ENCODE measurements at places on chromosomes 2 and 18. TPM values are rescaled to one million over a fixed set of nuclear protein-coding genes. Genes with fewer than 3 reads are reported as not detected.

Gene PROM2
- polyA plus RNA-seq, result 1.7 TPM

Gene ZNF236
- 3.8 TPM for polyA plus RNA-seq

Gene PLGLB1
- 1.0 TPM for polyA plus RNA-seq

Gene AGXT
- 1.1 TPM for polyA plus RNA-seq

Gene ANKRD30BL
- not detected for polyA plus RNA-seq

Gene ITPRID2
- 14.7 TPM for polyA plus RNA-seq

DNA sequence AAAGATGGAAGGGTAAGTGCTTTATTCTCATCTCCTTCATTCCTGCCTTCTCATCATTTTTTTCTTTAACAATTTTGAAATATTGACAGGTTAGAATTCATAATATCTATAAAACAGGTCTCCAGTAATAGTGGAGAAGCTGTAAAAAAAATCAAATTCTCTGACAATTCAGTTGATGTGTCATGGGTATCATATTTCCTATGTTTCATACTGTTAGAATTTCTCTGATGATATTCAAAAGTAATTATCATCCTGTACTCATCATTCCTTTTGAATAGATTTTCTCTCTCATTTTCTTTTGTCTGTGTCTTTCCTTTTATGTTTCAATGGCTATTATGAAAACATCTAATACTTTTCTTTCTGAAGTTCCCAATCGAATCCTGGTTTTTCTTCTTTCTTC, 97.7 kb downstream of the CPS1 start:
- no peak for DNase-seq

- DNase-seq, result peak; percentile 77
These were observed 400.1 kb downstream of the CCDC85A start for GRCh38 chr2:56583796-56584315.

GRCh38 chr2:48129293-48129950, 223.1 kb upstream of the FBXO11 start:
- DNase-seq, result no peak

DNA sequence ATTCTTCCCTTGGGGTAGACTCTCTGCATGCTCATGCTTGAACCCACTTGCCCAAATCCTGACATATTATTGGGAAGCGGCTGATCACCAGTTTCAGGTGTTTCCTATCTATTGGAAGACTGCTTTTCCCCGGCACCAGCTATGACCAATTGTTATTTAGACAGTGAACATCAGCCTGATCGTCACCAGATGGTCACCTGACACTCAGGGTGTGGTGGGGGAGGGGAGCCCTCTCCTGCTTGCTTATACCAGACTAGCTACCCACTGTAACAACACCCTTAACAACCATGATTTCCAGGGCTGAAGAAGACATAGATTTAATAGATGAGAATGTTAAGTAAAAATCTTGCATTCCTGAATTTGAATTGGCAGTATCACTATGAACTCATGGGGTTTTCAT, 44.3 kb downstream of the RBM43 start:
- no peak for DNase-seq

GRCh38 chr2:64943387-64944150, 45.6 kb upstream of the SLC1A4 start:
- peak; percentile 82 for DNase-seq

DNA sequence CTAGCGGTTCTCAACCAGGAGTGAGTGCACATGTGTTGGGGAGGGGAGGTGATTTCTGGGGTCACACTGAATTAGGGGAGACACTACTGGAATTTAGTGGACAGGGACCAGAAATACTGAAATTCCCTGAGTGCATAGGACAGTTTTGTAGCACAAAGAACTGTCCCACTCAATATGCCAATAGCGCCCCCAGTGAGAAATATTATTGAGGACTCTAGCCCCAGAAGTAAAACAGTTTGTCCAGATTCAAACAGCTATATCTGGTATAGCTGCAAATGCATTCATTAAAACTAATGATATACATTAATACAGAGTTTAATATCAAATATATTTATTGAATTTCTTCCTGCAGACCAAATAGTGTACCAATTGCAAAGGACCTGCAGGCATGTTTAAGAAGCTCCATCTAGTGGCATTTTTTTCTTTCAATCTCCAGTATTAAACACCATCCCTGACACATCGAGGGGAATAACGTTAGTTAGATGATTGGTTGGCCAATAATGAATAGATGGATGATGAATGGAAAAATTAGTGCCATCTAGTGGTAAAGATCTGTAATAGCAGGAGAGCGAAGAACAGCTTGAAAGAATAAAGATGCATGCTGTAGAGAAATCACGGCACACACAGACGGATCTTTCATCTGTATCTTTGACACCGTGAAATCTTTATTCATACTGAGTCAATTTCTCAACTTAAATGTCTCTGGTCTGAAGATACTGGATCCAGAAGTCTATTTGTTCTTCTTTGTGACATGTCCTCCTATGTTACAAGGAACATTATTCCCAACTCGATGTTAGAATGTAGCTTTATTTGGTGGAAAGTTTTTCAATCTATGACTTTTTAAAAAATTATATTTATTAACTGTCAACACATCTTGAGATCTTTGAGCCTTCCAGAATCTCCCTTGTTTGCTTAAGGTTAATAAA, 62.5 kb downstream of the DHRS9 start:
- DNase-seq, result peak; percentile 67

DNA sequence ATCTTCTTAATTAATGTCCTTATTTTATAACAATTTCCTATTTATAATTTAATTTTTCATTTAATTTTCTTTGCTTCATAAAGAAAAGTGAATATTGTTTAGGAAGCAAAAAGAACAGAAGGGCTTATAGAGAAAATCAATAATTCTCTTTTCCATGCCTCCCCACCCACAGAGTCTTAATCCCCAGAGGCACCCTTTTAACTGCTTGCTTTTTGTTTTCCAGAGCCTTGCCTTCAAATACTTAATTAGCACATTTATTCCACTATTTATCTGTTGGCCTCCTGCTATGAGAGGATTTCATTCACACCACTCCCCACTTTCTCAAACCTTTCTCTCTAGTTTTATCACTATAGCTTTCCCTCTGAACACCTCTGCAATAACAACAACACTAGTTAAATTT, 373.6 kb downstream of the MBD2 start:
- DNase-seq, result no peak

DNA sequence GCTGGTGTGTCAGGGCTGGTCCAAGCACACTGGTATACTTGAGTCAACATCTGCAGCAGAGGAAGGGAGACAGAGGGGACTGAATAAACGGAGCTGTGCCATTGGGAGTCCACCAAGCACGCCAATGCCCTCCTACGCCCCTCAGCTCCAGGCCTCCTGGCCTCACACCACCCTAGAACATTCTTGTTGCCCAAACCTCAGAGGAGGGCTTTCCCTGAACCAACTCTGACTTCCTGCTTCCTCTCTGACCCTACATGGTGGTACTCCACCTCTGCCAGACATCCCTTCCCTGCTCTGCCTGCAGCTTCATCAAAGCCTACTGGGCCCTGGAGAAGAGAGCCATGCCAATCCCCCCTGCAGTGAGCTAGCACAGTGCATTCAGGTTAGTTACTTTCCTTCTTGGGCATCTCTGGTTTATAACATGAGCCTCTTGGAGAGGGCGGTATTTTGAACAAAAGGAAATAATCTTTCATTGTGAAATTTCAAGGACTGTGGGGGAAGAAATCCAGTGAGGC, 54.4 kb downstream of the ZBTB7C start:
- DNase-seq, result no peak

DNA sequence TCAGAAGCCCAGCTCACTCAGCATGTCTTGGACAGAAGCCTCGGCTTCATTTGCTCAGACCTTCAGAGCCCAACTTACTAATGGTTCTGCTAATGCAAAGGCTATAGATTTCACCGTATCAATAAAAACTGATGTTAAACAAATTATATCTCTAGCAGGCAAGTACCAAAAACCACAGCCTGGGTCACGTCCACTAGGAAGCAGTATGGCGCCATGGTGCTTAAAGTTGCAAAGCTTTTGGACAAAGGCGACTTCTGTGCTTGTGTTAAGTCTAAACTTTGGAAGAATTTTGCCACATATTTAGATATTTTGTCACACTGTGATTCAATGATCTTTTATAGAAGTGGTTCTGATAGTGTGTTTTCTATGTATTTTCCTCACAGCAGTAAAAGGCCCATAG, 276.8 kb upstream of the PARD3B start:
- no peak for DNase-seq

- peak; percentile 88 for DNase-seq
These were observed 533.8 kb downstream of the TMEM182 start for GRCh38 chr2:103295591-103295990.

GRCh38 chr18:79753391-79753851, 44.3 kb upstream of the KCNG2 start:
- no peak for DNase-seq

- DNase-seq, result peak; percentile 65
These were observed 2.0 kb downstream of the PHLPP1 start for GRCh38 chr18:62717169-62717924.

- DNase-seq, result no peak
These were observed 47.7 kb upstream of the WDR75 start for GRCh38 chr2:189393440-189394111.

GRCh38 chr18:42525905-42526304, 570.9 kb downstream of the PIK3C3 start:
- DNase-seq, result peak; percentile 34

DNA sequence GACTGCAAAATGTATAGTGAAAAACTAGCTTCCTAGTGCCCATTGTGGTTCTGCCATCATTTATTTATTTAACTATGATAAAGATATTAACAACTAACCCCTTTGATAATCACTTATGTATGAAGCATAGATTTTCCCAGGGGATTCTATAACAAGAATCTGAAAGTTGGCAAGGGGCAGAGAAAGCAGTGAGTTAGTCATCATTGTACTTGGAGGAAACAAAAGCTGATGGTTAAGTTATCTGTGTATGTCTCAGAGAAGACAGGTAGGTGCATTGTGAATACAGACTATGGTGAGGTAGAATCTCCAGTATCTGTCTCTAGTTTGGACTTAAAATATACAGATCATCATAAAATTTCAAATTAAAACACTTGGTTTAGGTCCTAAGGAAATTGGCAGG, 2159.1 kb upstream of the CELF4 start:
- no peak for DNase-seq

- no peak for DNase-seq
These were observed 34.1 kb downstream of the TRABD2A start for GRCh38 chr2:84846741-84847142.

- no peak for DNase-seq
These were observed 2.3 kb downstream of the ZC3H6 start for GRCh38 chr2:112277596-112278220.

Measured in brain (organoid and tissue), 16 donors.